ENCODE measurements at places on chromosomes 6 and 20.
A peak's percentile ranks its signal among the peaks of the same experiment; 100 is the strongest.

GRCh38 chr6:39213195-39213920 lies 15.9 kb downstream of the KCNK5 start:
- DNase-seq: no peak

GRCh38 chr6:69647726-69648125 lies 149.1 kb downstream of the LMBRD1 start:
- no peak for DNase-seq

- no peak for DNase-seq
These were observed 2.0 kb downstream of the ZNF318 start for GRCh38 chr6:43367245-43367984.

DNA sequence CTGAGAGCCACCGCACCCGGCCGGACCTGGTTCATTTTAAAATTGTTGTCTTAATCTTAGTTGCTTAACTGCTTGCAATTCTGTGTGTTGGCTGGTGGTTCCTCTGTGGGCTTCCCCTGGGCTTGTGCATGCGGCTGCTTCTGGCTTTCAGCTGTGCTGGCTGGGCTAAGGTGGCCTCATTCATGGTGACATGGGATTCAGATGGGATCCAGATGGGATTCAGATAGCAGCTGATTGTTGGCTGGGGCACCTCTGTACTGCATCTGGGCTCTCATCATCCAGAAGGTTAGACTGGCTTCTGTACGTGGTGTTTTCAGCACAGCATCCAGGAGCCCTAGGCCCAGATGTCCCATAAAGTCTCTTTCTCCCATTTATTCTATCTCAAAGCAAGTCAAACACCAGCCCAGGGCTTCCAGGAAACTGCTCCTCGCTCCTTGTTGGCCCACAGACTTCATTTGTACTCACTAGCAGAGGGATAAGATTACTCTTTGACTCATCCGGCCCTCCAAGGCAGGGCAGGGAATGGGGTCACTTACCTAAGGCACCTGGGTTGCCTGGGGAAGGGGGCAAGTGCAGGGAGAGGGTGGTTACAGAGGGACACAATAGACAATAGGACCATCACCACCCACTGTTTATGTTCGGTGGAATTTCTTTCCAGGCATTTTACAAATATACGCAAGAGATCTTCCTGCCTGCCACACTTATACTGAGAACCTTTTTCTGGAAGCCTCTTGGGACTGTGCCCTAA lies 10.2 kb upstream of the PEDS1 start:
- no peak for DNase-seq

- no peak for DNase-seq
These were observed 29.2 kb downstream of the ERMARD start for GRCh38 chr6:169780571-169781091.

GRCh38 chr20:46573234-46573633 lies 22.8 kb upstream of the OCSTAMP start:
- DNase-seq: no peak

GRCh38 chr20:61900011-61900944 lies 165.4 kb downstream of the TAF4 start:
- DNase-seq: peak; percentile 9

- no peak for DNase-seq
These were observed 38.6 kb downstream of the CEBPB start for GRCh38 chr20:50229156-50229607.

GRCh38 chr6:17863901-17864754 lies 123.3 kb downstream of the KIF13A start:
- DNase-seq: peak; percentile 86

Data from globus pallidus (tissue), 1 donor.